ENCODE measurements at places on chromosomes 2 and 18. TPM values are rescaled to one million over a fixed set of nuclear protein-coding genes. Genes with fewer than 3 reads are reported as not detected.

DIPK1C gene
- not detected for total RNA-seq

FKBP1B gene
- 12.2 TPM for total RNA-seq

GPAT2 gene
- total RNA-seq, result 2.8 TPM

IL36RN gene
- 0.15 TPM for total RNA-seq

CREG2 gene
- 0.31 TPM for total RNA-seq

Data from hair follicular keratinocyte (primary cell).